ENCODE measurements at places on chromosomes 4 and X. TPM values are rescaled to one million over a fixed set of nuclear protein-coding genes. Genes with fewer than 3 reads are reported as not detected.

- no peak for DNase-seq
These were observed 79.3 kb downstream of the RASL11B start for GRCh38 chr4:52941450-52941849.

- DNase-seq = no peak
These were observed 297.2 kb downstream of the IQCM start for GRCh38 chr4:149518471-149518870.

RAB9B gene
- total RNA-seq = 35.8 TPM

PCSK1N gene
- total RNA-seq = 91.4 TPM

ATP1B4 gene
- 0.20 TPM for total RNA-seq

GRCh38 chrX:103628386-103629317 lies at the start of gene TCEAL1:
Gene TCEAL1, plus strand, starts transcription at chrX:103628975. Its CDS starts 942 bp downstream, at chrX:103629917.
- no peak for DNase-seq

DNA sequence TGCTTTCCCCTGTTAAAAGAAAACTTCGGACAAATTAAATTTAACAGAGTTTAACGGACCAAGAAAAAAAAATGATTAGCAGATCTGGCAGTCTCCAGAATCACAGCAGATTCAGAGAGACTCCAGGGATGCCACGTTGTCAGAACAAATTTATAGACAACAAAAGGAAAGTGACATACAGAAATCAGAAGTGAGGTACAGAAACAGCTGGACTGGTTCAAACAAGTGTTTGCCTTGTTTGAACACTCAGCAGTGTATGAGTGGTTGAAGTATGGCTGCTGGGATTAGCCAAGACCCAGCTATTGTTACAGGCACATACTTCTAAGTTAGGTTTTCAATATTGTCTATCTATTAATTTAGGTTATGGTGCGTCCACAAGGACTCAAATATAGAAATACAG lies 19.1 kb downstream of the PIR start:
- DNase-seq = no peak

DNA sequence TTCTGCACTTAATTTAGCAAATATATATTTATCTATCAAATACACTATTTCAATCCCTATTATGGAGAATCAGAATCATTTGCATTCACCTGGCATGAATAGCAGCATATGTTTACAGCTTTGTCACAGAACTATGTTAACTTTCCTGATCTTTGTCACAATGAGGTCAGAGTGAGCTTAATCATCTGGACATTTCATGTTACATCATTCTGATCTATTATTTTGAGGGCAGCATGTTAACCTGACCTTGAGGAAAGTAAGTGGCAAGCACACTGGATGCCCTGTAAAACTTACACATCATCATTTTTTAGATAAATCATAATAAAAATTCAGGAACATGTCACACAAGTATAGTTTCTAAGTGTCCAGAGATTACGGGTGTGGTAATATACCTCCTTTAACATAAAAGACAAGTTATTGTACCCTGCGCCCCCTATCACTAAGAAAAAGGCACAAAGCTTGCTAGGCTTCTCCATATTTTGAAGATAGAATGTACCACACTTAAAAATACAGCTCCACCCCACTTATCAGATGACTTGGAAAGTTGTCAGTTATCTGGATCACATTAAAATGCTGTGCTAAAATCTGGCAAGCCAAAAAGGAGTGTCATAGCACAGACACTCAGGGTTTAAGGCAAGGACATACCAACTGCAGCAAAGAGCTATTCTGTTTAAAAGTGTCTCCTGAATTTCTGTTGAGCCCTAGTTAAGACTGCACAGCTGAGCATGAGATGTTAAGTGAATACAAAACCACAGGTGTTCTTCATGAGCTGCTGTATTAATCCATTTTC lies 182.7 kb upstream of the FAT4 start:
- DNase-seq = no peak

DNA sequence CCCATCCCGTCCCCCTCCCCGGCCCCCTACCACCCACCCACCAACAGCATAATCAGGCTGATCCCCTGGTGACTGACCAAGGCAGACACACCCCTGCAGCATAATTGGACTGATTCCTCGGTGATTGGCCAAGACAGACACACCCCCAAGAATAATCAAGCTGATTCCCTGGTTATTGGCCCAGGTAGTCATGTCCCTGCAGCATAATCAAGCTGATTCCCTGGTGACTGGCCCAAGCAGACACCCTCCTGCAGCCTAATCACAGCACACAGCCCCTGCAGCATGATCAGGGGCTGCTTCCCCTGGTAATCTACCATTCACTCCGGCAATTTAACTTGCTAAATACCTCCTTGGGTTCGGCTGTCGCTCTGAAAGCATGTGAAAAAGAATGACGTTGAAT lies 47.5 kb upstream of the STS start:
- no peak for DNase-seq

DNA sequence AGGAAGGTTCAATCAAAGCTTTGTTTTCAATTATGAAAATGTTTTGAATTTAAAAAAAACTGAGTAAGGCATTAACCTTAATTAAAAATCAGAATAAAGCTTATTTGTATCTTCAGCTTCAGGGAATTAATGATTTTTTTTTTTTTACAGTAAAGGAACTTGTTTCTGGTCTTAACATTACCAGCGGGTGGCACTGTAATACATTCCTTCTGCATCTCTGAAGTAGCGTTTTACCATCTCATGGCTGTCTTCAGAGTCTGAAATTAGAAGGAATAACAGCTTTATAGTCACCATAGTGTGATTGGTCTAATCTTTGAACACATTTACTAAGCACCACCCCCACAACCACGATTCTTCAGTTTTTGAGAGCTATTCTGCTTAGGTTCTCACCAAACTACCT lies 102.6 kb downstream of the IL1RAPL2 start:
- DNase-seq = no peak

DNA sequence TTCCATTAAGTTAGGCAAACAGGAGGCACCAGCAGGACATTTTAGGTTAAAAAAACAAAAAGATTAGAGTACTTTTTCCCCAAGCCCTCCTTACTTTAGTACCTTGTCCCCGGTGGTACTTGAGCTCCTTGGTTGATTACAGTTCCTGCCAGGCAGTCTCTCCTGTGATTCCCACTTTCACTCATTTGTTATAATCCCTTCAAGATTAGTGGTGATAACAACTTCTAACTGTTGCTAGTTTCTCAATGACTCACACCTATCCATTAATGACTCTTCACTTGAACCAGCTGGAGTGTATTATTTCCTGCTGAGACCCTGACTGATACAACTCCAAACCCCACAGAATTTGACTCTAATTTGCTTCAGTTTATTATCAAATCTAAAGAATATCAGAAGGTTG lies 765.0 kb upstream of the DIAPH2 start:
- DNase-seq = no peak

GRCh38 chr4:146095860-146096259 lies 79.7 kb upstream of the LSM6 start:
- DNase-seq = peak; percentile 10

GRCh38 chr4:153651116-153651515 lies 33.0 kb upstream of the TLR2 start:
- no peak for DNase-seq

CSN2 gene
- total RNA-seq = not detected

DNA sequence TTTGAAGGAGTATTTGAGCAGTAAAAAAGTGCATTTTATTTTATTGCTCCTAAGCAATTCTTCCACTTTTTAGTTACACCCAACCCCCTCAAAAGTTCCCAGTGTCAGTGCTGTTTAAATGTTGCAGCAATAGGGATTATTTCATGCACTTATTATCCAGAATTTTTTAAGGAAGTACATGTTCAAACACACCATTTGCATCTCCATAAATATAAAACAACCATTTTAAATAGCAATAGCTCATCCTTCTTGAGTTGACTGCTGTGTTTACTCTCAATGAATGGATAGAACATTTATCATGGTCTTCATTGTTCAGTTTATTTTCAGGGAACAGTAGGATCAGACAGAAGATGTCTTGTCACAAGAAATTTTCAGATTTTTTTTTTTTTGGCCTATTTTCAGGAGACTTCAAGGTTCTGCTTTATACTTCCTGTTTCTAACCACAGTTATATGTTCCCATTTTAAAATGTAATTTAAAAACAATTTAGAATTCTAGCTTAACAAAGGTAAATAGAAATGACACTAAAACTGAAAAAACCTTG lies 171.9 kb downstream of the TMA16 start:
- DNase-seq = no peak

DNA sequence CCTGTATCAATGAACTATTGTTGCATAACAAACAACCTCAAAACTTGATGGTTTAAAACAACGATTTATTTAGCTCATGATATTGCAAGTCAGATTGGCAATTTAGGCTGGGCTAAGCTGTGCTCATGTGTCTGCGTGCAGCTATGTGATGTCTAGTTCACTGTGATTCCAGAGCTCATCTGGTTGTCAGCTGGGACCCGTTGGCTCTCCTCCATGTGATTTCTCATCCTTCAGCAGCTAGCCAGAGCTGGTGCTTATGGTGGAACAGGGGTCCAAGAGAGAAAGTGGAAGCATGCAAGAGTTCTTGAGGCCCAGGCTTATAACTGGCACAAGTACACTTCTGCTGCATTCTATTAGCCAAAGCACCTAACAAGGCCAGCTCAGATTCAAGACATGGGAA lies 28.8 kb upstream of the TRPC3 start:
- no peak for DNase-seq
